ENCODE measurements at places on chromosomes 5 and 9.

DNA sequence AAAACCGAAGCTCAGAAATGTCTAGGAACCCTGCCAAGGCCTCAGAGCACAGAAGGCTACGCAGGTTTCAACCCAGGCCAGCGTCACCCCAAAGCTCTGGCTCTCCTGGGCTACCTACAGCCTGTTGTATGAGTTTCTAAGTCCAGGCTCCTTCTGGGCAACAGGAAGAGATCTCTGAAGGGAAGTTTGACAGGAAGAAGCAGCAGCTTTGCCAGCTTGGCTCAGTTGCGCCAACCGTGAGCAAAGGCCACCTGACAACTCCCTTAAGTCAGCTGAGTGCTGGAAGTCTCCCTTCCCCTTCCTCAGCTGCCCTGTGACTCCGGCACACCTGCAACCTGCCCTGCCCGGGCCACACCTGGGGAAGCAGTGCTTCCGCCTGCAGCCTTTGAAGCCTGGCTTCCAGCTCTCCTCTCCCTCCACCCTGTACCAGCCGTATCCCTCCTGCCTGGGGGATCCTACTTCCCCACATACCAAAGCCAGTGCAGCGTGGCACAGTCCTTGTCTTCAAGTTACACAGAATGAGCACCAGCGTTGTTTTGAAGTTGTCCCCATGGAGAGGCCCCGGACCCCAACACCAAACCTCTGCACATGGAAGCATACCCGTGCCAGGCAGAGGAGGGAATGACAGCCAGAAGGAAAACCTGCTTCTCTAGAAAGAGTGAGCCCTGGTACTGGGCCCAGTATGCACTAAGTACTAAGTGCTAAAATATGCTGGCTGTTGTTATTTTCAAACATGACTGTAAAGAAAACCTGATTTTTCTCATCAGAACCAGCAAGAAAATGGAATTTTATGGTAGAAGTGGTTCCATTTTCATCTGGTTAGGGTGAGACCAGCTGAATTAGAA, 36.5 kb downstream of the SHB start:
- DNase-seq = no peak

- DNase-seq = no peak
Observed at GRCh38 chr5:10262121-10262774, 12.2 kb downstream of the CCT5 start.

DNA sequence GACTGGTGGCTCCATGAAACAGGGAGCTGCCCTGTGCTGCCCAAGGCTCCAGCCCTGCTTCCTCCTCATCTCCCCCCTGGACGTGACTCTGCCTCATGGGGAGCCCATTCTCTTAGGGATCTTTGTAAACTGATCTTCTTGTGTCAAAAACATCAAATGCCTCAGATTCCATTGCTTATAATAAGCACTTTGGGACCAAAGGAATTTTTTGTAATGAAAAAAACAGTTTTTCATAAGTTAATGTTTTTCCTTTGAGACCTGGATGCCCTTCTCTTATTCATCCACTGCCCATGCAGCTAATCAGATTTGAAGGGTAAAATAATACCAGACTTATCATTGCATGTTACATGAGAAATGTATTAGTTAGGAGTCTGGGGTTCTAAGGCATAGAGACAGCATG, 41.7 kb downstream of the PALM2AKAP2 start:
- DNase-seq = no peak

DNA sequence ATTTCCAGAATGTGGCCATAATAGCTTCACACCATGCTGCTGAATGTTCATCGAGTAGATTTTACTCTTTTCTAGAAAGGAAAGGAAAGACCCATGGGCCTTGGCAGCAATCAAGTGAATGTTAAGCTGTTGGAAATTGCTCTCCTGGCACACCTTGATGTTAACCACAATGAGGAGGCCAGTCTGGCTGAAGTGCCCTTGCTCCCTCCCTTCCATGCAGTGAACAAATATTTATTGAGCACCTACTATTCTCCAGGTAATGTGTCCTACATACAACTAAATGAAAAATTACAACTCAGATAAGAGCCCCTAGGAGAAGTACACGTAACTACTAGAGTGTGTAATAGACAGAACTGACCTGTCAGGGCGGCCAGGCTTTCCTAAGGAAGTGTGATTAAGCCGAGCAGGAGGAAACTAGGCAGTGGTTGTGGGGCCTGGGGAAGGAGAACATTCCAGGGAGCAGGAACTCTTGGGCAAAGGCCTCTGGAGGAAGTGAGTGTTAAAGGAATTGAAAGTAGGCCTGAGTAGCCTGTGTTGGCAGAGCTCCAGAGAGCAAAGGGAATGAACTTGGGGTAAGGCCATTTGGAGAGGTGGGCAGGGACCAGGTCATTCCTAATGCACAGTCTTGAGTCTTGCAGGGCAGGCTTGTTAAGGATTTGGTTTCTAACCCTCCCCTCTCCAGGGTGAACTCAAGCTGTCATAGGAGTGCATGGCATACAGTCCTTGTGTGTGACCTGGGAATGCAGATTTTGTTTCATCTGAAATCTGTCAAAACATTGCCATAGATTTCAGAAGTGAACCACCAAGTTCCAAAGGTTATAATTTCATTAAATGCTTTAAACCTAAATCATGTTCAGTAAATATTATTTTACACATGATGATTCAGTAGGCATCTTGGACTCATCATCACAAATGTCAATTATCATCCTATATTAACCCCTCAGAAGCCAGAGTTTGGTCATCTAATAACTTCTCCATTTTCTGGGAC, 9.0 kb upstream of the ZSWIM6 start:
- no peak for DNase-seq

- no peak for DNase-seq
Observed at GRCh38 chr5:150649108-150650020, 8.9 kb downstream of the SYNPO start.

DNA sequence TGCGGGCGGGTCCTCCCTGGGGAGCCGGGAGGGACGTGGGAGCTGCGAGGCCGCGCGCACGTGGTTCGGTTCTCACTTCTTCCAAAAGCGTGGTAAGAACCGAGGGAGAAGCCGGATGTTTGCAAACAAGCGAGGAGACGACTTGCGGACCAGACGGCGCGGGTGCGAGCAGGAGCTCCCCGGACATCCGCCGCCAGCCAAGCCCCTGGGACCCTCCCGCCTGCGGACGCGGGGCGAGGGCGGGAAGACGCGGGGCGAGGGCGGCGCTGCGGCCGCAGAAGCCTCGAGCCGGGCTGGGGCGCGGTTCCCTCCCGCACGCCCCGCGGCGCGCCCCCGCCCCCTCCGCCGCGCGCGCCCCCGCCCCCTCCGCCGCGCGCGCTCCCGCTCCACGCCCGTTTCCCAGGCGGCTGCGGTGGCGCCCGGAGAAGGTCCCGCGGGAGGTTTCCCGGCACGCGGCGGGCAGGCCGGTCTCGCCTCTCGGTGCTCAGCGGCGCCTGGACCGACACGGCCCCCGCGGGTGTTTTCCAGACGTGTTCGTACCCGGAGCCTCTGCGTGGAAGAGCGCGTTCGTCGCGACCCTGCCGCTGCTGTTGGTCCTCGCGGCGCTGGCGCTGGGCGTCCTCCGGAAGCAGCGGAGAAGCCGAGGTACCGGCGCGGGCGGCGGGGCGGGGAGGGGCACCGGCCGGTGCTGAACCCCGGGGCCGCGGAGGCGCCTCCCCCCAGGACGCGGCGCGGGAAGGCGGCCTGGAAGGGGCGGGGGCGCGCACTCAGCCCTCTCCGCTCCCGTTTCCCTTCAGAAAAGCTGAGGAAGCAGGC, 12.8 kb downstream of the BTNL9 start:
- DNase-seq = no peak

GRCh38 chr5:82347201-82347865, 69.2 kb upstream of the RPS23 start:
- DNase-seq = no peak

DNA sequence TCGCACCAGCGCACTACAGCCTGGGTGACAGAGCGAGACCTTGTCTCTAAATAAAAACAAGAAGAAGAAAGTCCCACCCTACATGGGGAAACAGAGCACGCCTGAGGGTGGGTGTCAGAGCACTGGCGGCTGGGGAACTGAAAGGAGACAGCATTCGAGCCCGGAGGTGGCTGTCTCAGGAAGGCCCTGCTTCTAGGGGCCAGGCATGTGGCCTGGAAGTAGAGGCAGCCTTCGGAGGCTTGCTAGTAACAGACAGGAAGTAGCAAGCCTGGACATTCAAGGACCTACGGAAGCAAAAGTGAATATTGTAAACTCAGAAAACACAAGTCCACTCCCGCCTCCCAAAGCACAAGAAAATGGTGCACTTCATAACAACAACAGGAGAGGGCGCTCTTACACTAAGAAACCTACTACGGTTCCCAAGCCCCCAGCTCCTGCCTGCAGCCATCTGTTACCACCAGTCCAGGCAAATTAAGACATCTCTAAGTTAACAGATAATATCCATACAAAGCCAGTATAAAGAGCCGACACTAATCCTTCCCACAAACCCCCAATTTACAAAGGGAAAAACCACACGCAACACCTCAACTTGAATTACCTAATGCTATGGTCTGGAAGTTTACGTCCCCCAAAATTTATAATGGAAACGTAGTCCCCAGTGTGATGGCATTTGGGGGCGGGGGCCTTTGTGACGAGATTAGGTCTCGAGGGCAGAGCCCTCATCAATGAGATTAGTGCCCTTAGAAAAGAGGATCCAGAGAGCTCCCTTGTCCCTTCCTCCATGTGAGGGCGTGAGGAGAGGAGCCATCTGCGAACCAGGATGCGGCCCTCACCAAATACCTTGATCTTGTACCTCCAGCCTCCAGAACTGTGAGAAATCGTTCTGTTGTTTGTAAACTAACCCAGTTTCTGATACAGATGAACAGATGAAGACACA, 7.7 kb downstream of the RASGEF1C start:
- no peak for DNase-seq

DNA sequence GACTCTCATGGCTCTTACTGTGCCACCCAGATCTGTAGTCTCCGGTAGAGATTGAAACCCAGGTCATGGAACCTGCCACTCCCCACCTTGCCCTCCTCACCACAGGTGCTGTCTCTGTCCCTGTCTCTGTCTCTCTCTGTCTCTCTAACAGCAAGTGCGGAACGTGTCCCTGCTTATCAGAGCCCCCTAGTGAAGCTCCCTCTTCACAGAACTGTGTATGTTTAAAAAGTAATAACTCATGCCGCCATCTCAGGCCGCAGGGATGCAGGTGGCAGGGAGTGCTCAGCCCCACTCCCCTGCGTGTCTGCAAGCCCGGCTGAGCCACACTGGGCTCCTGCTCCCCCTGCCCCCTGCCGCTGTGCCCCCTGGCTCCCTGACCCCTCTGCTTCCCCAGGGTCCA, 43.8 kb downstream of the UNC5A start:
- no peak for DNase-seq

DNA sequence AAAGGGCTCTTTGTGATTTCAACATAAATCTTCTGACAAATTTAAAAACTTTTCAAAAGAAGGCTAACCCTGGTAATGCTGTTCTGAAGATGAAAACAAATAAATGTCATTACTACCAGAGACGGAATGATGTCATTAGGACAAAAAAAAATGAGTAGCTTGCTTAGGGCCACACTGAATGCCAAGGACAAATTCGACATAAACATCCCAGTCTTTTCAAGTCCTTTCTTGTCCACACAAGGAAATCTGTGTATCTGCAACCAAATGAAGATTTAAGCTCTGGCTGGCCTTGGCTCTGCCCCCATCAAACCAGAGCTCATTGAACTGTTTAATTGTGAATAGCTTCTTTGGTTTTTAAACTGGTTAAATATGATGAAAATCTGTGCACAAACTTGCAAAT, 592.7 kb downstream of the TLE1 start:
- DNase-seq = no peak

- no peak for DNase-seq
Observed at GRCh38 chr5:12399868-12400267, 495.6 kb upstream of the CTNND2 start.

Measured in stimulated activated CD8-positive, alpha-beta memory T cell treated with anti-CD3 and anti-CD28 coated beads, Interleukin-7, amount 100 ng/mL, for 1 hour (primary cell).